H54 (cell line): ENCODE measurements at places on chromosomes 3 and 15.
A peak's percentile ranks its signal among the peaks of the same experiment; 100 is the strongest.

DNA sequence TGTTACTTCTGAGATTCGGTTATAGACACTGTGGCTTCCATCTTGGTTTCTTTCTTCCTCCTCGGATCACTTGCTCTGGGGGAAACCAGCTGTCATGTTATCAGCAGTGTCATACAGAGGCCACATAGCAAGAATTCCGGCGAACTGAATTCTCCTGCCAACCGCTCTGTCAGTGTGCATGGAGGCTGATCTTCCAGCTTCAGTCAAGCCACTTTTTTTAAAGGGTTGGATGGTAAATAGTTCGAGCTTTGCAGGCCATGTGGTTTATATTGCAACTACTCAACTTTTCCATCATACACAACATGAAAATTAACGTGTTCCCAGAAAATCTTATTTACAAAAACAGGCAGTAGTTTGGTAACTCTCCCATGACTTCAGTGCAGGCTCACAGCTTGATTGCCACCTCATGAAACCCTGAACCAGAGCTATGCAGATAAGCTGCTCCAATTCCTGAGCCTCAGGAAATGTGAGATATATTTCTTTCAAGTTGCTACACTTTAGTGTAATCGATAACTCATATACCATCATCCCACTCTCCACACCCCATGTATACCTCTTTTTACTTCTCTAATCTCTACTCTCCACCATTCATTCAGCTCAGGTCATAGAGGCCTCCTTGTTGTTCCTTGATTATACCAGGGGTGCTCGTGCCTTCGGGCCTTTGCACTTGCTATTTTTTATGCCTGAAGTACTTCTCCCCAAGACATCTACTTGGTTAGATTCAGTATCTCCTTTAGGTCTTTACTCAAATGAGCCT lies 7.2 kb downstream of the RPL22L1 start:
- DNase-seq = no peak

DNA sequence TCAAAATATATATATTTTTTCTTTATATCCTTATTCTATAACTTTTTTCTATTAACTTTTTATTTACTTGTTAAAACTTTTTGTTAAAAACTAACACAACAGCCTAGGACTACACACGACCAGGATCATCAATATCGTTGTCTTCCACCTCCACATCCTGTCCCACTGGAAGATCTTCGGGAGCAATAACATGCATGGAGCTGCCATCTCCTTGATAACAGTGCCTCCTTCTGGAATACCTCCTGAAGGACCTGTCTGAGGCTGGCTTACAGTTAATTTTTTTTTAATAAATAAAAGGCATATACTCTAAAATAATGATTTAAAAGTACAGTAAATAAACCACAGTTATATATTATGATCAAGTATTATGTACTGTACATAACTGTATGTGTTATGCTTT lies 58.9 kb downstream of the SFMBT1 start:
- DNase-seq = no peak

DNA sequence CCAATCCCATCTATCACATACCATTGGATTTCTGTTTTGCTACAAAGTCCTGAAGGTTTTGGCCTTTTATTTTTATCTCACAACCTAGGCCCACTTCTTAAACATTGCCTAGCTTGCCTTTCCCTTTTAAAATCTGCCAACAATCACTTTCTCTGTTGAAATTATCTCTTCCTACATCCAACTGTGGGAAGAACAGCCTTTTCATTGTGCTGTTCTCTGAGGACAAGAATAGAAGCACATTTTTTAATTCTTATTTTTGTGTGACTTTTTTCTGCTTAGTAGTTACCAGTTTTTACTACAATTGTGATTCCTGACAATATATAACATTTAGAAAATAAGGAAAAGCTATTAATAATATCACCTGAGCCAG lies 159.2 kb downstream of the CNTN6 start:
- no peak for DNase-seq

DNA sequence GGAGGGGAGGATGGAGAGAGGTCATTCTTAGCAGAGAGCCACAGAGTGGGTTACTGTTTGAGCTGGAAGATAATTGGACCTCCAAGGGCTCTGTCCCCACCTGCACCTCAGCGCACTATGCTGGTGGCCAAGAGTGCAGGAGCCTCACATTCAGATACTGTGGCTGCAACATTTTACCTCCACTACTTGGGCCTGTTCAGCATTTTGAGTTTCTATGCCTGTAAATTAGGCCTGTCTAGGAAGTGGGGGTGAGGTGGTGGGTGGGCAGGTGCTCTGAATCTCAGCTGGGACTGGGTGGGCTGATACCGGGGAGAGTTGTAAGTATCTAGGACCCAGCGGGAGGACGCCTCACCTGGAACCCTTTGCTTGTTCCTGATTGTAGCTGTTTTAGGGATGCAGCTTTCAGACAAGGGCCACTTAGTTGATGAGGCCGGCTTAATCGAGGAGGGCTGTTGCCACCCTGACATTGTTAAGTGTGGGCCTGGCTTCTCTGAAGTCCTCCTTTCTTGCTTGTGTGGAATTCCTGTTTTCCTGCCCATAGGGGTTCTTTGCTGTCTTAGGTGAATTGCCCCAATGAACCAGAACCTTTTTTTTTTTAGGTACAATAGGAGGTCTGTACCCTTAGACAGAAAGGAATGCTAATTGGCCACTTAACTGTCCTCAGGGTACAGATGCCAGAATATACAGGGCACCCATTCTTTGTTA lies 83.8 kb downstream of the SMAD3 start:
- no peak for DNase-seq

GRCh38 chr3:196087906-196088305 lies 6.0 kb upstream of the TFRC start:
- DNase-seq = no peak

DNA sequence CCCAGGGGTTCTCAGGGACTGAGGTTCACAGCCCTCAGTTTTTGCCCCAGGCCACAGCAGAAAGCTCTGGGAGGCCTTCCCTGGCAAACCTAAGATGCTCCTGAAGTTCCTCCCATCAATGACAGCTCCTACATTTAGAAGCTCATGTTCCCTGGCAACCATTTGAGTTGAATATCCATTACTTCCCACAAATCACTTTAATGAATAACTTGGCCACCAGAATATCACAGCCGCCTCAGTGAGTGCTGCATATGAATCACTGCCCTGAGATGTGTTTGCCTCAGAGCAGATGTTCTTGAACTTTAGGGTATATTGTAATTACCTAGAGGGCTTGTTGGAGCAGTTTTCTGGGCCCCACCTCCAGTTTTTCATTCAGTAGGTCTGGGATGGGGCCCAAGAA lies 27.4 kb downstream of the SLCO2A1 start:
- no peak for DNase-seq

- no peak for DNase-seq
Measured at GRCh38 chr3:52539010-52539653, 2.7 kb downstream of the UQCC5 start.

DNA sequence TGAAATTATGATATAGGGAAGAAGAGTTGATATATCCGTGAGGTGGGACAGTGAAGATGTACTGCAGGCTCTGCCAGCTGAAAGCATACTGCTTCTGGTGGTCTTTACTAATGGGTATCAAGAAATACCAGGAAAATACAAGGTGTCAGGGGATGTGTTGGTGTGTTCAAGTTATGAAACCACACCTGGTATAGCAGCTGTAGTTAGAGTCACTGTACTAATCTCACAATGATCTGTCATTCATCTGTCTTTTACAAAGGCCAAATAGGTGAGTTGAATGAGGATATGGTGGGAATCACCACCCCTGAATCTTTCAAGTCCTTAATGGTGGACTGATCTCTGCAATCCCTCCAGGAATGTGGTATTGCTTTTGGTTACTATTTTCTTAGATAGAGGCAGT lies 152.7 kb downstream of the NFKBIZ start:
- no peak for DNase-seq

DNA sequence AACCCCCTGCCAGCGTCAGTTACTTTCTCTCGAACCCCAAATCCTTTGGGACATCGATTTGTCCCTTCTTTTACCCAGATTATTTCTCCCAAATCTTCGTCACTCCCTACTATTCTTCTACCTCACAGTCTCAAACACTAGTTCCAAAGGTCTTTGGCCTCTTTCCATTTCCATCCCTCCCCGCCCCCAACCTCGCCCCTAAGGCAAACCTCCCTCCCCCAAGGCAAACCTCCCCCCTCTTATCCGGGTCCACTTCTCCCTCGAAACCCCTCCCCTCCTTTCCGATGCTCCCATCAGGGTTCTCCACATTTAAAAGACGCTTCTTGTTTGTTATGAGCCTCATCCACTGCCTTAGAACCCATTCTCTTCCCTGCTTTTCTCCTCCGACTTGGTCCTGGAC lies 583 bp downstream of the EAF1 start:
- DNase-seq = no peak

DNA sequence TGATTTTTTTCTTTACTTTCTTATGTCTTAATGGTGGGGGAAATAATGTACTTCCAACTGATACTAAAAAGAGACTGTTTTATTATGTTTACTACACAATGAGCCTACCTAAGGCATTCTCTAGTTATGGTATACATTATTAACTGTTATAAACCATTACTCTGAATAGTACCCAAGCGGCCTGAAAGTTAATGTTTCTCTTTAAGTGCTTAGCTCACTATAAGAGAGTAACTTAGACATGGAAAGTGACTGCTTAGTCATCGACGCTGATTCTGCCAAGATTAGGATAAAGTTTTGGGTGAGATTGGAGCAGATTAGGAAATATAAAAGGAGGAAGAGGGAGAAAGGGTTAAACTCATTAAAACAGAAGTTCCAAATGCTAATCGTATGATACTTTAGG lies 365.0 kb downstream of the NLGN1 start:
- DNase-seq = no peak

- DNase-seq = no peak
Measured at GRCh38 chr15:40796512-40796911, 10.4 kb upstream of the ZFYVE19 start.

DNA sequence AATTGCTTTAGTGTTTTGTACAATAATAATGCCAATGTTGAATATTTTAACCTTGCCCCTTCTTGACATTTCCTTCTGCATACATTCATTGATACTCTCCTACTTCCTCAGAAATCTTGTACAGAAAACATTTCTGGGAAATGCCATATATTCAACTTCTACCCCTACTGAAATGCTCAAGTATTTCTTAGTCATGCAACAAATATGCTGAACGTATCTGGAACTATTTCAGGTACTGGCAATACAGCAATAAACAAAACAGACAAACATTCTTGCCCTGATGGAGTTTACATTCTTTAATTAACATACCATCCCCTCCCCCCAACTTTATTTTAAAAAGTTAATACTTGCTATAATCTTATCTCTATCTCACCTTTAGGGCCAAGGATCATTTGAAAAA lies 147.2 kb downstream of the STAG1 start:
- no peak for DNase-seq

GRCh38 chr3:179037351-179037750 lies 34.3 kb downstream of the ZMAT3 start:
- peak; percentile 91 for DNase-seq

GRCh38 chr15:100210338-100210737 lies 131.4 kb downstream of the ADAMTS17 start:
- no peak for DNase-seq

DNA sequence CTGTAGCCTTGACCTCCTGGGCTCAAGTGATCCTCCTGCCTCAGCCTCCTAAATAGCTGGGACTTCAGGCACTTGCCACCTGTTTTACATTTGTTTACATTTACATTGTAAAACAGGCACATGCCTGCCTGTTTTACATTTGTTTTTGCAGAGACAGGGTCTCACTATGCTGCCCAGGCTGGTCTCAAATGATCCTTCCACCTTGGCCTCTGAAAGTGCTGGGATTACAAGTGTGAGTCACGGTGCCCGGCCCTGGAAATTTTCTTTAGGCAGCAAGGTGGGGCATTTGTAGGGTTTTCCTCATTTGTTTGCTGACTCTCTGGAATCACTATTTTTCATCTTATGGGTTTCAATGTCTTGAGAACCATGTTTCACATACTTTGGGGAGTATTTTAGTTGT lies 25.0 kb downstream of the PIF1 start:
- no peak for DNase-seq

DNA sequence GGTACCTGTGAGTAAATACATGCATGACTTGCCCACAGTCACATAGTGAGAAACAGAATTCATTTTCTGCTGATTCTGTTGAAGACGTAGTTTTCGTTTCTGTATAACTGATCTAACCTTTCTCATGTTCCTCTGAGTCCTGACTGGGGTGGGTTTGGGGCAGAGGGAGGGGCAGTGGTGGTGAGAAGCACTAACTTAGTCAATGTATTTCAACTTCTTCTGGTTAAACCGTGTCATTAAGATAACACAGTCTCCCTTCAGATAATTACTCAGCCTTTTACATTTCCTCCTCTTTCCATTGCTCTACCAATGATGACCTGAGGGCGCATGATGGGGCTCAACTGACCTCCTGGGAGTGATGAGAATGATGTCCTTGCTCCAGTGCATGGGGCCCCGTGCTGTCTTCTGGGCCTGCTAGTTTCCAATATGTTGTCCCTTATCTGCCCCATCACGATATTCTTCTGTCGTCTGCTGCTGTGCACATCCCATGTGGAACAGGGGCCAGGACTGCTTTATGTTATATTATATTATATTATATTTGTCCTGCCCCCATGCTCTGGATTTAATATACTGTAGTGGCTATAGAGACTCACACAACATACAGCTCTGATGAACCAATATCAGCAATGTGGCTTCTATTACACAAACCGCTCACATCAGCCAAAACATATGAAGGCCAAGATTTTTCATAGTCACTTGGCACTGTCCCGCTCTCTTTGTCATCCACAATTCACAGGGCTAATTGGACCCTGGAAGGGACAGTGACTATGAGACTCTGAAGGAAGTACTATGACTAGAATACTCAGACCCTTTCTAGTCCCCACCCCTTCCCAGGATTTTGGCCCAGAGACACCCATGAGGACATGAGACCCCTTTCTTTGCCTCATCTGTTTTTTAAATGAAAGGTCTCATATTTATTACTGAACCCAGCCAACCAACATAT lies 407.1 kb upstream of the MCTP2 start:
- no peak for DNase-seq

- DNase-seq = no peak
Measured at GRCh38 chr3:151845306-151845905, 28.0 kb upstream of the SUCNR1 start.

- no peak for DNase-seq
Measured at GRCh38 chr3:132726341-132726823, 4.2 kb upstream of the NPHP3 start.

- DNase-seq = no peak
Measured at GRCh38 chr3:12437861-12438260, 46.4 kb upstream of the TSEN2 start.

DNA sequence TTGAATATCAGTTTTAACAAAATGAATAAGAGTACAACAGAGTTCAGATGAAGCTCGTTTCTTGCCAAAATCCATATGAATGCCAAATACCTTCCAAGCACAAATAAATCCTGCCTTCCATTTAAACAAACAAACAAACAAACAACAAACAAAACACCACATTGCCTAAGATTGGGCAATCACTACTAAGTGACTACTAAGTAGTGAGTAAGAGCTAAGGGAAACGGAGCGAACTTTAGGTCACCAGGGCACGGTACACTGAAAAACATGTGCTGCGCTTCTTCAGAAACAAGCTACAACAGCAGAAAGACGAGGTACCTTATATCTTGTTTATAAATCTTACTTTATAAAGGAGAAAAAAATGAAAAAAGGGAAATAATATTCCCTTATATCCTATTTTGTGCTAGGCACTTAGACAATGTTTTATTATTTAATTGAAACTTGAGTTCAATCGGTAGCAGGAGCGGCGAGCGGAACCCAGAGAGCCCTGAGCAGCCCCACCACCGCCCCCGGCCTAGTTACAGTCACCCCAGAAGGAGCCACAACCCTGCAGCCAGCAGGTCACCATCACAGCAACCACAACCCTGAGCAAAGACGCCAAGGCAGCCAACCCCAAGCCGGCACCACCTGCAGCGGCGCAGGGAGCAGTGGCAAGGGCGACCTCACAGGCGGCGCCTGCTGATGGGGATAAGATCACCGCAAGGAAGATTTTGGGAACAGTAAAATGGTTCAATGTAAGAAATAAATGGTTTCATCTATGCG lies 216.9 kb downstream of the ZBTB20 start:
- no peak for DNase-seq
